ENCODE measurements at places on chromosomes 16 and 17. TPM values are rescaled to one million over a fixed set of nuclear protein-coding genes. Genes with fewer than 3 reads are reported as not detected.

DNA sequence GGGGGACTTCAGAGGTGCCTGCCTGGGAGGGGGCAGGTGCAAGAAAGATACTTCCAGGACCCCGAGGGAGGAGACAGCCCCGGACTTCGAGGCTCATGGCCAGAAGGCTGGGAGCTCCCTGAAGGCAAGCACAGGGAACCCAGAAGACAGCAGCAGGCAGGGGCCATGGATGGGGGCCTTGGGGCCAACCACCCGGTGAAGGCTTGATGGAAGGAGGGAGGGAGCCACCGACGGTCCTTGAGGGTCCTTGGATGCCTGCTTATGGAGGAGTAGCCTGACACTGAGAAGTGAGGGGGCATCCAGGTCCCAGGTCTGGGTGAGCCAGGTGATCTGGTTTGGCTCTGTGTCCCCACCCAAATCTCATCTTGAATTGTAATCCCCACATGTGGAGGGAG, 89.7 kb downstream of the SEC14L1 start:
- H3K36me3 ChIP-seq, result no peaks in the 10 kb centered on the region
- no peak for DNase-seq
- H3K4me3 ChIP-seq, result no peak overlapping the region
- no peaks in the 10 kb centered on the region for H3K27me3 ChIP-seq

DNA sequence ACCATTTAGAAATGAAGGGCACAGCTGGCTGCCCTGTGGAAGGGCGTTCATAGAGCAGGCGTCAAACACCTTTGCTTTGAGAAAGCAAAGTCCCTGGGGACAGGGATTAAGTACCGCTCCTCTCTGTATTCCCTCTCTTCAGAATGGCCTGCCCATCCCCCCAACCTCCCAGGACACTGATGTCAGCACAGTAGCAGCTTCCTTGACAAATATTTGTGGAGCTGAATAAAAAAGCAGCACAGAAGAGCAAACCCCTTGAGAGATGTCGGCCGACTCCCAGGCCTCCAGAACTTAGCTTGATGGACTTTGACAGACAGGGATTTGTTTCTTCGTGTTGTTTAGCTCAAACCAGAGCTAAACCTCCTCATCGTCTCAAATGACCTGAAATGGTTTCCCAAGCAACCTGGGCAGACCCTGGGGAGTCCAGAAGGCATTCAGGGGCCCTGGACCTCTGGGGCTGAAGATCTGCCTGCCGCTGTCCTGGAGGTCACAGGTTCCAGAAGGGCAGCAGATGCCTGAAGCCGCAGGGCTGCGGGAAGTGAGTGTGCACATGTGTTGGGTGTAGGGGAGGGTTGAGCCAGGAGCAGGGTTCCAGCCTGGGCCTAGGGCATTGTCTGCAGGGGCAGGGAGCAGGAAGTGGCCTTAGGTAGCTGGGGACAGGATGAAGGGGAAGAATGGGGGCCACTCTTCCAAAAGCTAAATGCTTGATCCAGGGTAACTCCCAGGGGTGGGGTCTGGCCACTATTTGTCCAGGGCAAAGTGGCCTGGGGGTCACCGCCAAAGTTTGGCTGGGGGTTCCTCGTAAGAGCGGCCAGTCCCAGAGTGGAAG, 42.3 kb upstream of the NKD1 start:
- H3K4me3 ChIP-seq, result no peak overlapping the region
- no peak for DNase-seq
- H3K27ac ChIP-seq, result no peak overlapping the region
- no peaks in the 10 kb centered on the region for H3K36me3 ChIP-seq
- H3K4me1 ChIP-seq, result no peaks in the 10 kb centered on the region
- no peaks in the 10 kb centered on the region for H3K27me3 ChIP-seq

DNA sequence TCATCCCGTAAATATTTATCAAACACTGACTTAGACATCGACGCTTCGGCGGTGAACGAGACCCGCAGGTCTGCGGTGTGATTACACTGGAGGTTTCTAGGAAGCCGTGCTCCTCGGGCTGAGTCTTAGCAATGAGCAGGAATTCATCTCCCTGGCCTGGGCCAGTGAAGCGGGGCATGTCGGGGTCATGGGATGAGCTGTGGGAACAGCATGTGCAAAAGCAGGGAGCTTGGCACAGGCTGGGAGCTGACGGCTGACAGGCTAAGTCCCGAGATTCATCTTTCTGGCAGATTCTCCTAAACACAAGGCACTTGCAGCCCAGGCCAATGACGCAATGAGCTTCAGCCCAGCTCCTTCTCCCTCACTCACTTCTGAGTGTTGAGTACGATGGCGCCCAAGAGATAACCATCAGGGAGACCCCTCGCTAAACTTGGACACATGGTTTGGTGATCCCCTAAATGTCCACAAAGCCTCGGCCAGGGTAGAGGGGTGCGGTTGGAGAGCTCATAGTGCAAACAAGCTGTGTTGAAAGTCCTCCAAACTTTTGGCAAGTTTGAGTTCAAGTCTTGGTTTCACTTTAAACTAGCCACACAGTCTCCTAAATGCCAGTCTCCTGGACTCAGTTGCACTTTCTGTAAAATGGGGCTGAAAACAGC, 12.8 kb downstream of the CRISPLD2 start:
- peak; percentile 72 for DNase-seq
- H3K4me3 ChIP-seq, result no peak overlapping the region
- H3K4me1 ChIP-seq, result no peaks in the 10 kb centered on the region
- H3K27me3 ChIP-seq, result no peaks in the 10 kb centered on the region
- no peak overlapping the region for H3K27ac ChIP-seq

DNA sequence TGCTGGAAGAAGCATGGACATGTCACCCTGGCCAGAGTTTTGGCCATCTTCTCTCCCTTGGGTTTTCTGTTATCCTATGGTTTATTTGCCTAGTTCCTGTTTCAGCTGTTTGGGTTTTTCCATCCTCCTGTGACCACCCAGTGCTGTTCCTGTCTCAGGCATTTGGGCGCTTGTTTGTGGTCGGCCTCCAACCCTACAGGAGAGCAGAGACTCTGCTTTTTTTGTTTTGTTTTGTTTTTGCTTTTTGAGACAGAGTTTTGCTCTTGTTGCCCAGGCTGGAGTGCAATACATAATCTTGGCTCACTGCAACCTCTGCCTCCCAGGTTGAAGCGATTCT, 3.3 kb upstream of the ZC3H7A start:
- no peak overlapping the region for H3K4me3 ChIP-seq
- H3K27ac ChIP-seq, result no peak overlapping the region
- H3K27me3 ChIP-seq, result no peaks in the 10 kb centered on the region
- peaks cover 26% of the 10 kb centered on the region for H3K4me1 ChIP-seq
- no peak for DNase-seq
- no peaks in the 10 kb centered on the region for H3K36me3 ChIP-seq

DNA sequence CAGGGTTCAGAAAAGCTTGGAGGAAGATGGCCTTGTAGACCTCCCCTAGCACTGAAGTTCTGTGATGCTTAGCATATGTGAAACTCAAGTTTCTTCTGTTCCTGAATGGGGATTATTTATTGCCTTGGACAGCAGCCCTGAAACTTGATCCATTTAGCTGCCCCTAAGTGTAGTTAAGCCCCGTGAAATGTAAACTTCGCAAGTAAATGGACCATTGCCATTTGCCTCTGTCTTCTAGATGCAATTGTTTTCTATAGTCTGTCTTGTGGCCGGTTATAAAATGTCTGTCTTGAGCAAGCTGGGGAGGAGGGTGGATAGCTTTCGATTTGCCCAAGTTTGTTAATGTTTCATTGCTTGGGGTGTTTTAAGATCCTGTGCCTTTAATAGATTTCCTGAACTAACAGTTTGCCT, 261.8 kb downstream of the CDH13 start:
- H3K4me3 ChIP-seq, result no peak overlapping the region
- no peak overlapping the region for H3K27ac ChIP-seq
- no peaks in the 10 kb centered on the region for H3K27me3 ChIP-seq

C17orf78 gene
- total RNA-seq, result not detected

- H3K4me3 ChIP-seq, result no peak overlapping the region
- no peak overlapping the region for H3K27ac ChIP-seq
- no peaks in the 10 kb centered on the region for H3K4me1 ChIP-seq
Measured at GRCh38 chr17:11178581-11178980, 62.4 kb upstream of the SHISA6 start.

DNA sequence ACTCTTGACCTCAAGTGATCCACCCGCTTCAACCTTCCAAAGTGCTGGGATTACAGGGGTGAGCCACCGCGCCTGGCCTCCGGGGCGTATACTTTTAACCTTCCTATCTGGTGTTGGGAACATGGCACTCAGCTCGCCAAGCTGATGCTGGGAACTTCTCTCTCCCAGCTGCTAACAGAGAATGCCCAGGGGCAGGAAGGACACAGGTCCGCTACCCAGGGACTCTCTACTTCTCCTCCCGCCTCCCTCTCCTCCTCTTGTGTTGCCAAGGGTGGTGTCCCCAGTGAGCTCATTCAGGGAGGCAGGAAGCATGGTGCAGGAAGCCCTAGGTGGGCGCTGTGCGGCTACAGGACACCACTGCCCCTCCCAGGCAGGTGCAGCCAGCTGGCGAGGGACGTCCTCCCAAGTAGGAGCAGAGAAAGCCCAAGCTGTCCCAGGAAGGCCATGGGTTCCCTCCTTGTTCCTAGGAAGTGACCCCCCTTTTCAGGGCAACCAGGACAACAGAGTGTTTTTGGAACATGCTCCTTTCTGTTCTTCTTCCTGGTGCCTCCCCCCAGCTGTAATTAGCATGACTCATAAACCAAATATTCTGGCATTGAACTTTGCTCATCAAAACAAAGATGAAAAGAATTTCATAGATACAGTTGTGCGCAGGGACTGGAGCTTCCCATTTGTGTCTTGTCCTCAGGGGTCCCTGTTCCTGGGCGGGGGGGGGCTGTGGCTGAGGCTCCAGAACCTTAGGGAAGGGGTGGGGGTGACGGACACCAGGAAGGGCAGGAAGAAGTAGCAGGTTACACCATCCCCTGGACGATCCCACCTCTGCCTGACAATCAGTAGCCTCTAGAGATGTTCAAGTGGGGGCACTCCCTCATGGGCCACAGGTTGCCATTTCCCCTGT, 2.7 kb downstream of the C1QTNF1 start:
- H3K36me3 ChIP-seq, result no peaks in the 10 kb centered on the region
- H3K27me3 ChIP-seq, result peaks cover 11% of the 10 kb centered on the region
- no peak overlapping the region for H3K27ac ChIP-seq
- DNase-seq, result no peak
- H3K4me3 ChIP-seq, result no peak overlapping the region

KRT12 gene
- total RNA-seq, result not detected

DNA sequence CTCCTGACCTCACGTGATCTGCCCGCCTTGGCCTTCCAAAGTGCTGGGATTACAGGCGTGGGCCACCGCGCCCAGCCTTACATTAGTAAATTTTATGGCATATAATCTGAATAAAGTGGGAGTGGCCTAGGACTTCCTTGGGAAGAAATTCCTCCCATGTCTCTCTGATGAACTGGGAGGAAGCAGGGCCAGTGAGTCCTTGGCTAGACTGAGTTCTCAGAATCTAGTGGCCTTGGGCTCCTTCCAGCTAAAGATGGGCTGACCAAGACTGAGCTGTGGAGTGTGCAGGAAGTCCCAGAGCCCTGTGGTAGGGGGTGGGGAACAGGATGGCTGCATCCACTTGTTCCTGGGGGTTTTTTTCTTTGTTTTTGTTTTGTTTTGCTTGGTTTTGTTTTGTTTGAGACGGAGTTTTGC, 10.0 kb upstream of the NAGLU start:
- H3K4me3 ChIP-seq, result no peak overlapping the region
- H3K36me3 ChIP-seq, result no peaks in the 10 kb centered on the region
- peak; percentile 31 for DNase-seq
- no peak overlapping the region for H3K27ac ChIP-seq

- no peaks in the 10 kb centered on the region for H3K27me3 ChIP-seq
- peaks cover 25% of the 10 kb centered on the region for H3K4me1 ChIP-seq
- no peak overlapping the region for H3K4me3 ChIP-seq
- DNase-seq, result no peak
- H3K27ac ChIP-seq, result no peak overlapping the region
- peaks cover 15% of the 10 kb centered on the region for H3K36me3 ChIP-seq
Measured at GRCh38 chr16:4696172-4696904, 3.0 kb downstream of the NUDT16L1 start.

GRCh38 chr17:65900216-65900615, 291.7 kb downstream of the CEP112 start:
- no peaks in the 10 kb centered on the region for H3K27me3 ChIP-seq
- H3K4me1 ChIP-seq, result peaks cover 20% of the 10 kb centered on the region
- H3K4me3 ChIP-seq, result no peak overlapping the region
- no peak for DNase-seq
- no peaks in the 10 kb centered on the region for H3K36me3 ChIP-seq
- no peak overlapping the region for H3K27ac ChIP-seq

DNA sequence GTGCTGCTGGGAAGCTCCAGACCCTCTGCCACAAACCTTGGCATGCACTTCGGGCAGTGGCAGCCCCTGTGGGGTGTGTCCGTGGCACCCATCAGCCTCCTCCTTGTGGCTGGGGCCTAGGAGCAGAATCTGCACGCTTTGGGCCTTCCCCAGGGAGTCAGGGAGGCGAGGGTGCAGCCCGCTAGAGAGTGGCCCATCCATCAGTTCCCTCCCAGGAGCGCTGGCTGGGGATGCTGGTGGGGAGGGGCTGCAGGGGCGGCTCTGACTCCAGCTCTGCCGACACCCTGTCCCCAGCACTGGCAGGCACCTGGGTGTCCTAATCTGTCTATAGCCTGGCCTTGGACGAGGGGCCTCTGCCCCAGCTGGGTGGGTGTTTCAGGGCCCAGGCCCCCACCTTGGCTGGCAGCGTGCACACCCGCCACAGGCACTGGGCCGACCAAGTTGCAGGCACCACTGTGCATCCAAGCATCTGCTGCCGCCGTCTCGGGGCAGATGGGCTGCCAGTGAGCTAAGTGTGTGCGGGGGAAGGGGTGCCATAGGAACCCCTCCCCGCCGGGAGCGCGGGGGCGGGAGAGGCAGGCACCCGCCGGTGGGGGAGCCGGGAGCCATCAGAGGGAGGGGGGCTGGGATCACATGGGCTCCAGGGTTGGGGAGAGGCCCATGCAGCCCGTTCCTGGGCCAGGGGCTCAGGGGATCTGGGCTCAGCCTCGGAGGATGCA, 30.2 kb downstream of the ENDOV start:
- H3K27me3 ChIP-seq, result no peaks in the 10 kb centered on the region
- no peak overlapping the region for H3K4me3 ChIP-seq
- H3K27ac ChIP-seq, result no peak overlapping the region
- no peak for DNase-seq

- no peak overlapping the region for H3K4me3 ChIP-seq
- H3K4me1 ChIP-seq, result peaks cover 61% of the 10 kb centered on the region
- peaks cover 7% of the 10 kb centered on the region for H3K36me3 ChIP-seq
- H3K27ac ChIP-seq, result peak overlapping the region; percentile 42
Measured at GRCh38 chr17:82238472-82239201, 9.8 kb downstream of the SLC16A3 start.
